ENCODE measurements at places on chromosomes 3 and 15.

- DNase-seq = no peak
These were observed 348.9 kb upstream of the EPHA6 start for GRCh38 chr3:96465521-96465920.

- DNase-seq = no peak
These were observed 44.8 kb downstream of the LHFPL4 start for GRCh38 chr3:9508781-9509180.

DNA sequence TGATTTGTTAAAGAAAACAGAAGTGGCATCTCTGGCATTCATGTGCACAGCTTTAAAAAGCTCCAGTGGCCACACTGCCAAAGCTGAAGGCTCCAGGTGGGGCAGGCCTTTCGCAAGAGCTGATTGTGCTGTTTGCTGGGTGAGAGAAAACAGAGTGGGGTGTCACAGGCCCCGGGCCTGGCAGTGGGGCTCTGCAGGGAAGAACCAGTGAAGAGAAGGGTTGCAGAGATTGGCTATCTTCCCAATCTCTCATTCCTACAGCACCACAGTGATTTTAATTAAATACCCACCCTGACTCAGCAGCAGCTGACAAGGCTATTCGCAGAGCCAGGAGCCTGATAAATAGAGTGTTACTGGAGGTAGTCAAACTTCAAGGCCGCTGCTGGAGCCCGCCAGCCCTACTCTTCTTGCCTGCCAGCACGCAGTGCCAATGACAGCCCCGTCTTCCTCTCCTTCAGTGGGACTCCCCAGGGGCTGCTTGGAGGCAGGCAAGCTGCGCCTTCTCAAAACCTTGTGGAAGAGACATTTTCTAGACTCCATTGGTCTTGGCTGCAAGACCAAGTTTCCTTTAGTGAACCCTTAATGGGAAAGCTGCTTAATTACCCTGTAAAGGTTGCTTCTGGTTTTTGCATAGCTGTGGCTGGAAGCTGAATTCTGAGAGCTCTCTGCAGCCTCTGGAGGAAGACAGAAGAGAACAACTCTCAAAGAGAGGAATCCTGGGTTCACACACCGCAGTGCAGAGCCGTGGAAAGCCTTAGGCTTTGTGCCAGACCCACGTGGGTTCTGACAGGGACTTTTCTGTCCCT lies 225.8 kb upstream of the SLCO3A1 start:
- DNase-seq = peak; percentile 59

GRCh38 chr3:197420115-197420514 lies 121.7 kb upstream of the DLG1 start:
- DNase-seq = peak; percentile 43

DNA sequence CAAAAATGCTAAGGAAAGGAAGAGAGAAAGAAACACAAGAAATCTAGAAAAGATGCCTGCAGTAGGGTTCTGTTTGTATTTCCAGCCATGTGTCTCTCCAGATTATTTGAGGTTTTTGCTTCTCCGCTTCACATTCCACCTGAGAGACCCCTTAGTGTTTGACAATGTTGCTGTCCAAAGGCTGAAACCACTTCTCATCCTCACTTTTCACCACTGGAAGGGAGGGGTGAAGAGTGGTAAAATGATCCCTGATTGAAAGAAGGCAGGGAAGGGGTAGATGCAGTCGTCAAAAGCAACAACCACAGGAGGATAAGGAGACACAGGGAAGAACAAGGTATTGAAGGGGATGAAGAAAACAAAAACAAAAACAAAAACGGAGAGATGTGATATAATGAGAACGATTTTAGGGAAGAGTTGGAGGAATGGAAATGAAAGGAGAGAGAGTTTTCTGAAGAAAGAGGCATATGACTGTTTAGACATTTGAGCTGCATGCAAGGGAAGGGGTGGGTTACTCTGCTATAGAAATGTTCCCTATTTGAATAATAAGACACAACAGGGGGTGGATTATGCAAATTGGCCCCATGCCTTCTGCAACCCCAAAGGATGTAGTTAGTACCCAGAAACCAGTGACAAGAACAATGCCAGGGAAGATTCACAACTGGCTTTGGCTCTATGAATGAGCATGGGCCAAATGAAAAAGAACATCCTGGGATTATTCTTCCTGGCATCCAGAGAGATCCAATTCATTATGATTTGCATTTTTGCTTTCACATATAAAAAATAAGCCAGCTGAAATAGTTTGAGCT lies 235.9 kb downstream of the GAP43 start:
- no peak for DNase-seq

GRCh38 chr3:27800261-27800660 lies 78.1 kb upstream of the EOMES start:
- peak; percentile 3 for DNase-seq
